ENCODE measurements at places on chromosomes 13 and 19.

DNA sequence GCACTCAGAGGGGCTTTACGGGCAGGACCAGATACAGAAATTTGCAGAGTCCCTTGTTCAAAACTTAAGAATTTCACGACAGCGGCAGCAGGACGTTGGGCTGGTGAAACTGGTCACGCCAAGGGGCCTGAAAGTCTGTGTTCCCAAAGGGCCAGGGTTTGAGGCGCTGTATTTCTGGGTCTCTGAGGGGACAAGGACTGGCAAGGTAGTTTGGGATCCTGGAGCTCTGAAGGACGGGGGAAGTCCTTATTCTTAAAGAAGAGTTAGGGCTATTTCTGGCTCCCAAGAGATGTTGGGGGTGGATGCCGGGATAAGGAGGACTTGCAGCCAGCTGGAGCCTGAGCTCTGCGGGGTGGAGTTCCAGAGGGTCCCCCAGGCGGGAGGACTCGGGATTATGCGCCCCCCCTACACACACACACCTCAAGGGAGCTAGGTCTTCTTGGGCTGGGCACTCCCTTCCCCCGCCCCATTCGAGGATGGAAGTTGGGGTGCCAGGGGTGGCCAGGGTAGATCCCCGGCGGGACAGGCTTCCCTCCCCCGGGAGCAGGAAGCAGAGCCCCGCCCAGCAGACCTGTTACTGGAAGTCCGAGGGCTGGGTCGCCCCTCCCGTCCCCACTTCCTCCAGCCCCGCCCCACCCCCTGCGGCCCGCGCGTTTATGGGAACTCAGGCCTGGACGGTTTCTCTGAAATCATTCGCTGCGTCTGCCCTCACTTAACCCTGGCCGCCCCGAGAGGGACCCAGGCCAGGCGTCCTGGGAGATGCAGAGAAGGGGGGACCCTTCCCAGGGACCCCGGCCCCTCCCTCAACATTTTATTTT, 5.6 kb downstream of the BCL3 start:
- DNase-seq, result peak; percentile 50

GRCh38 chr19:49419173-49419572, 4.1 kb downstream of the PTH2 start:
- no peak for DNase-seq

DNA sequence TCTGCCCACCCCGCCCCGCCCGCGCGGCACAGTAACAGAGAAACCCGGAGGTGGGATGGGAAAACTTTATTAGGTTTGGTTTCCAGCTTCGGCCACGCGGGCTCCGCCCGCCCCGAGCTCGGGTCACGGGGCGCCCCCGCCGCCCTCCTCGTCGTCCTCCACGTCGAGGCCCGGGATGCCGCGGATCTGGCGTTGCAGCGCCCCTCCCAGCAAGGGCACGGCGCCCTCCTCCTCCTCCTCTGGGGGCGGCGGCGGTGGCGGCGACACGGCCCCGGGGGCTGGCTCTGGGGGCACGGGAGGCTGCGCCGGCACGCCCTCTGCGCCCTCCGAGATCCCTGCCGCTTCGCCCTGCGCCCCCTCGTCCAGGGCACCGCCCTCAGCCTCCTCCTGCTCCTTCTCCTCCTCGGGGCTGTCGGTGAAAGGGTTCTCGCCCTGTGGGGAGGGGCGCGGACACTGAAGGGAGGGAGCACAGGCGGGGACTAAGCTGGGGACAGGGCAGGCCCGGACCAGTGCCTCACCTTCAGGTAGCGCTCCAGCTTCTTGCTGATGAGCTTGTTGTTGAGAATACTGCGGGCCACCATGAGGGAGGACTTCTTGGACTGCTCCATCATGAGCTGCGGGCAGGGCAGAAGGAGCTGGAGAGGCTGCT, 536 bp upstream of the AKAP8 start:
- no peak for DNase-seq

DNA sequence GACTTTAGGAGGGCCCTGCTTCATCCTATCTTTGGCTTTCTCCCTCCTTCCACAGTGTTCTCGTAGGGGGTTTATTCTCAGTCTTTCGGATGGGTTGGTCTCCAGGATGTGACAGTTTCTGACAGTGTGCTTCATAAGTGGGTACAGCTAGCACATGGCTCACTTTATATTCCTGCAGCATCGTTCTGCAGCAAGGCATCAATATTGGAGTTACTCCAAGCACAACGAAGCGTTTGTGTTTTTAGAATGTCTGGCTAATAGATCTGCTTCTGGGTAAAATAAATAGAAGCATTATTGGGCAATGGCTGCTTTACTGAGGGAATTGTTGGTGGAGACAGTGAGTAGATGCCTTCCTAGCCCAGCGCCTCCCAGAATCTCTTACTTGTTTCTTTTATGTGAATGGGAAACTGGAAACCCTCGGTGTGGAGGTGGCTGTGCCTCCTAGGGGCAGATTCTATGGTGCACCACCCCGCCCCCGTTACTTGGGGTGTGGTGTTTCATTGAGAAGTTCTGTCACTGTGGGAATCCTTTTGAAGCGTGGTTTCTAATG, 2.0 kb downstream of the FARP1 start:
- peak; percentile 82 for DNase-seq
